A549 treated with Mapracorat at 1 μM for 4 hours (cell line): ENCODE measurements at places on chromosomes 1 and 21. TPM values are rescaled to one million over a fixed set of nuclear protein-coding genes. Genes with fewer than 3 reads are reported as not detected.

CRYAA gene
- not detected in 5 replicates for total RNA-seq

TNFRSF18 gene
- total RNA-seq, result 0.15 to 0.25 TPM (median 0.15 TPM) in 3 of 5 replicates, not detected in the others

THEM5 gene
- total RNA-seq, result not detected in 5 replicates

CD2 gene
- not detected in 5 replicates for total RNA-seq

SPRR1A gene
- not detected in 5 replicates for total RNA-seq

PTPN22 gene
- total RNA-seq, result not detected in 5 replicates

RCC2 gene
- 50.8 to 58.5 TPM (median 54.8 TPM) in 5 replicates for total RNA-seq

S100A1 gene
- 0.72 to 1.2 TPM (median 0.93 TPM) in 5 replicates for total RNA-seq

SLC1A7 gene
- not detected in 5 replicates for total RNA-seq

SLFNL1 gene
- total RNA-seq, result 0.04 TPM in 1 of 5 replicates, not detected in the others

VSIG8 gene
- total RNA-seq, result 0.17 TPM in 1 of 5 replicates, not detected in the others

CLCNKA gene
- 0.14 to 0.26 TPM in 2 of 5 replicates, not detected in the others for total RNA-seq

SPATA45 gene
- not detected in 5 replicates for total RNA-seq

MAN1C1 gene
- 0.28 to 0.50 TPM (median 0.30 TPM) in 5 replicates for total RNA-seq

IVL gene
- 0.06 to 0.13 TPM (median 0.10 TPM) in 3 of 5 replicates, not detected in the others for total RNA-seq

EPS15 gene
- 8.8 to 13.8 TPM (median 11.9 TPM) in 5 replicates for total RNA-seq

BRINP3 gene
- total RNA-seq, result not detected in 5 replicates

MX2 gene
- 0.08 TPM in 1 of 5 replicates, not detected in the others for total RNA-seq

ETV3L gene
- not detected in 5 replicates for total RNA-seq

LRRC38 gene
- 0.06 TPM in 1 of 5 replicates, not detected in the others for total RNA-seq

APCS gene
- total RNA-seq, result not detected in 5 replicates

IQGAP3 gene
- total RNA-seq, result 12.6 to 20.8 TPM (median 17.0 TPM) in 5 replicates

PIGV gene
- total RNA-seq, result 5.1 to 6.1 TPM (median 5.5 TPM) in 5 replicates

PLA2G2C gene
- not detected in 5 replicates for total RNA-seq

NHLH1 gene
- 0.38 to 0.74 TPM (median 0.39 TPM) in 5 replicates for total RNA-seq

CLEC20A gene
- total RNA-seq, result not detected in 5 replicates

SPATA46 gene
- not detected in 5 replicates for total RNA-seq

ESPN gene
- 0.55 to 1.0 TPM (median 0.68 TPM) in 5 replicates for total RNA-seq

OLFML2B gene
- total RNA-seq, result 0.45 to 0.87 TPM (median 0.61 TPM) in 5 replicates

OR2W3 gene
- not detected in 5 replicates for total RNA-seq
